ENCODE measurements at places on chromosomes 3 and 15.
A peak's percentile ranks its signal among the peaks of the same experiment; 100 is the strongest.

DNA sequence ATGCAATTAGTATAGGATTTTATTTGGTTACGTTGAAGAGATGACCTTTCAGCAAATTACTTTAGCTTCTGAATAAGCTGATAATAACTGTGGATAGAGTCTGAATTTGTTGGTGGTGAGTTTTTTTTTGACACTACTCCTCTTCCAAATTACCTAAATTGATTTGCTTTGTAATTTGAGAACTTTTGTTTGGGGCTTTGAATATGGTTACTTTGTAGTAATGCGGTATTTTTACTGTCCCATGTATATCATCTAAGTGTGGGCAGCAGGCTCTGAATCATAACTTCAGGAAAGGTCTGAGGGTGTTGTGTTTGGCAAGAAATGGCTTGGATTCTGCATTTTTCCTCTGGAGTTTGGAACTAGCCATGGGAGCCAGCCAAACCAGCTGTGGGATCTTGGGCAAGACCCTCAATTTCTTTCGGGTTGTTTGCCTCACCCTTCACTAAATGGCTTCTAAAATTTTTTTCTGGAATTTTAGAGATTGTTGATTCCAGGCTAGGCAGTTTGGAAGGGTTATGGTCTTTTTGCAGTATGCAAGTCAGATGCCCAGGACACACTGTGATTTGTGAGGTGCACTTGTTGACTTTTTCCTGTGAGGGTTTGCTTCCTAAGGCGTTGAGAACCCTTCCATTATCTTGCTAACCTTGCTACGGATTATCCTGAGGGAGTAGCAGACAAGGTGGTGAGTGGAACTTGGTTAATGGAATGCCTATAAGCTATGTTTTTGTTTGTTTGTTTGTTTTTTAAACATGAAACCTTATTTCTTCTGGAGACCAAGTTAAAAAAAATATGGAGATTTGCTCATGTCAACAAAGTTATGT, 10.4 kb downstream of the PTPRG start:
- no peak for DNase-seq

GRCh38 chr3:9198899-9199335, 50.5 kb downstream of the SRGAP3 start:
- DNase-seq = no peak

DNA sequence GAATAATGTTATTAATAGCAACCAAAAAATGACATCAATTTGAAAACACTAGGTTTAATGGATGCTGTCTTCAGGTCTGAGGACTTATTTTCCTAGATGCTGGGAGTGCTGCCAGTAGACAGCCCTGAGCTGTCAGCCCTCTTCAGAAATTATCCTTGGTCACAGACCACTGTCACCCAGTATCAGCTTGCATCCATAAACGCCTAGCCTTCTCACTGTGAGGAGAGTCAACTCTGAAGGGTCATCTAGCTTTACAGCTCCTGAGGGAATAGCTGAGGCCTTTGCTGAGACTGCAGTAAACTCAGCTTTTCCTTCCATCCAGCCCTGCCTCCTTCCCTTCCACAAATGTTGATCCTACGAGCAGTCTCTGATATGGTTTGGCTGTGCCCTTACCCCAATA, 19.4 kb upstream of the MNS1 start:
- no peak for DNase-seq

GRCh38 chr3:108328821-108329486, 32.6 kb downstream of the HHLA2 start:
- DNase-seq = no peak

DNA sequence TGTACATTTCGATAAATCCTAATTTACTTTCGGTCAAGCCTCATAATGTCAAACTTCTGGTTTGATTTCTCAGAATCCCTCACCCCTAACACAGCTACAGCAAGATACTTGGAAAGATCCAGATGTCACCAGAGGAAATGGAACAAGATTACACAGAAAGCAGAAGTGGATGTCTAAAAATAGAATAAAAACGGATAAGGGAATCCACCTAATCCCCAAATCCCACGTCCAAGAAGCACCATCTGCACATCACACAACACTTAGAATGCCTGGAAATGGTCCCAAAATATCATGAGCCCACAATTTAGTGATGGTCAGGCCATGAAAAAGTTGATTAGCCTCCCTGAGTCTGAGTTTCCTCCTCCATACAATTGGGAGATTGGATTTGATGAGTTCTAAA, 61.7 kb downstream of the AGTR1 start:
- no peak for DNase-seq

- no peak for DNase-seq
Measured at GRCh38 chr15:32636410-32636809, 5.1 kb upstream of the SCG5 start.

- no peak for DNase-seq
Measured at GRCh38 chr3:153513236-153513635, 351.2 kb downstream of the RAP2B start.

- no peak for DNase-seq
Measured at GRCh38 chr3:187914231-187914630, 169.0 kb upstream of the BCL6 start.

GRCh38 chr3:185733980-185734724, 90.7 kb downstream of the IGF2BP2 start:
- no peak for DNase-seq

DNA sequence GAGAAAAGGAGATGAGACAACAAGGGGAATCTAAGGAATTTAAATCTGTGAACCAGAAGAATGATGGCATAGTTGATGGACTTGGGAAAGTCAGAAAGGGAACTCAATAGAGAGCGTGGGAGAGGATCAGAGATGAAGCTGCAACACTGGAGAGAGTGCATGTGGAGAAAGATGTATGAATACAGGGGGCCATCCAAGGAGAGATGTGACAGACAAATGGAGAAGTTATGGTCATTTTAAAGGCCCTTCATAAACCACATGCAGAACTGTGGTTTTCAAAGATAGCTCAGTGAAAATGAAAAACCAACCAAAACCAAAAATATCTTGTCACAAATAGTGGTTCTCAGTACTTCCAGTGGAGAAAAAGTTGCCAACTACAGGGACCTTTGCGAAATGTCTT, 265.2 kb downstream of the SUCLG2 start:
- DNase-seq = peak; percentile 25

- no peak for DNase-seq
Measured at GRCh38 chr15:47095833-47096232, 621.5 kb upstream of the SEMA6D start.

GRCh38 chr3:72573051-72573450, 275.2 kb downstream of the SHQ1 start:
- DNase-seq = no peak

- no peak for DNase-seq
Measured at GRCh38 chr3:119608405-119609000, 10.8 kb downstream of the PLA1A start.
